ENCODE measurements at places on chromosomes 4 and X.

- no peak for DNase-seq
Observed at GRCh38 chr4:2638730-2639129, 102.3 kb downstream of the FAM193A start.

DNA sequence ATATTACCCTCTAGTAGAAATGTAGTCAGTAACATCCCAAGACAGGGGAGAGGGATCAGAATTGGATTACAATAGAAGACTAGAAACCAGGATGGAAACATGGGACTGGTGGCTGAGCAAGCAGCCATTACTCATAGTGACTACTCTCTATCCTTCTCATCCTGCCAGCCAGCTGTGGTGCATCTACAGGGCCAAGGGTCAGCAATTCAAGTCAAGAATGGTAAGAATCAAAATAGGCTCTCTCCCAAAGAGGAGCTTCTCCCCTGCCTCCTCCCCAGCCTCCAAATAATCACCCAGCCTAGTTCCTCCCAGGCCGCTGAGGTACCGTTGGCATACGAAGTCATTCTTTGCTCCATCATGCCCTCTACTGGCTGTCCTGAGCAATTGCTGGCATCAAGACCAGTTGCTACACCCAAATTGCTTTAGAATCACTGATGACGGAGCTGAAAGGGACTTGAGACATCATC, 19.4 kb downstream of the AWAT2 start:
- DNase-seq, result peak; percentile 61

DNA sequence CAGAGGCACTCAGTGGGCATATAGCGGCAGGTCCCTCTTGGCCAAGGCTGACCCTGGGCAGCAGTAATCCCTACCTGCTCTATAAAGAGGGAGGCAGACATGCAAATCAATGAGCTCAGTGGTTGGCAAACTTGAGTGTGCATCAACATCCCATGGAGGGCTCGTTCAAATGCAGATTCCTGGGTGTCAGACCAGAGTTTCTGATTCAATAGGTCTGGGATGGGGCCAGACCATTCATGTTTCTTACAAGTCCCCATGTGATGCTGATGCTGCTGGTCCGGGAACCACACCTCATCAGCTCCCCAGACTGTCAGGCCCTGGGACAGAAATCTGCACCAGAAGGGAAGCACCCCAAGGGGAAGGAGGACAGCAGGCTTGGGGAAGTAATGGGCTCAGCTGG, 38.9 kb upstream of the HMGB3 start:
- DNase-seq, result no peak

GRCh38 chr4:100086766-100087431, 103.4 kb downstream of the DDIT4L start:
- no peak for DNase-seq

DNA sequence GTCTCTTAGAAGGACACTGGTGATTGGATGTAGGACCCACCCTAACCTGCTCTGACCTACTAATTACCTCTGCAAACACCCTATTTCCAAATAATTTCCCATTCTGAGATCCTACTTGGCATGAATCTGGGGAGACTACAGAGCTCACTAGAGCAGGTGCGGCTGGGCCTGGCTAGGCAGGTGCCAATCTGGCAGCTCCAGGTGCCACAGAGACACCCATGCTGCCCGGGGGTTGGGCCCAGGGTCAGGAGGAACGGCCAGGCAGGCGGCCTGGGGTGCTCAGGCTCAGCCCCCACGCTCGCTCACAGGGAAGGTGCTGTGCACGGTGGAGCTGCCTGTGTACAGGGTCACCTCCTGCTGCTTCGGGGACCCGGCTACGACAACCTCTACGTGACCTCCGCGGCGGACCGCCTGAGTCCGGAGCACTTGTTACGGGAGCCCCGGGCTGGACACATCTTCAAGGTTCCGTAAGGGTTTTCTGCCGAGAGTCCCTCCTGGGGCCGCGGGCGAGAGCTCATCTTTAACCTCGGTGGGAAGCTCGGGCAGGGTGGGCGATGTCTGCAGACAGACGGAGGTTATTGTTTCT, 26.5 kb upstream of the PLCXD1 start:
- no peak for DNase-seq

DNA sequence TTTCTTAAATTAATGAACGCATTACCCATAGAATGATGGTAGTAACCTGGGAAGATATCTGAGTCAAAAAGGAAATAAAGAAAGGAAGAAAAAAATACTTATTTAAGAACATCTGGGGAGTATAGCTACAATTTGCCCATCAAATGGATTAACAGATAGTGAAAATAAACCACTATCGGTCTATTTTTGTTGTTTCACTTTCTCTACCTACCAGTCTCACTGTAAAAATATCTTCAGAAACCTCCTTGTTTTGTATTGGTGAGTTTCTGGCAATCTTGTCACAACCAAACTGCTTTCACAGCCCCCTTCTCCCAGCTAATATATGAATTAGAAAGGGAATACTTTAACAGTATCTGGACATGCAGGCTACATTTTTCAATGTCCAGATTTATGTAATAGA, 783.5 kb downstream of the STPG2 start:
- no peak for DNase-seq

DNA sequence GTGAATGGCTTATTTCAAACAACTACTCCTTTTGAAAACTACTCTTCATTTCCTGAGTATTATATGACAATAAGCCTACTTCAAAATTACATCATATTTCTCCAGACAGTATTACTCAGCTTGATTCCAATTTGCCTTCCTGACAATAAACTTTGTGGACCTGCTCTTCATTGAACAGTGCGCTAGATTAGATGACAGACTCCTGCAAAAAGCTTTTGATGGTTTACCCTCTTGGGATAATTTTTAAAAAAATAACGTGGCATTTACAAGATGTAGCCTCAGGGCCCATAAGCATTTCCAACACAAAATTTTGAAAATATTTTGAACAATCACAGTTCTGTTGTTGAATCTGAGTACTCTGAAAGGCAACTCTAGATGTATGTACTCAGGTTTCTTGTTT, 25.9 kb downstream of the MGAT4D start:
- no peak for DNase-seq

DNA sequence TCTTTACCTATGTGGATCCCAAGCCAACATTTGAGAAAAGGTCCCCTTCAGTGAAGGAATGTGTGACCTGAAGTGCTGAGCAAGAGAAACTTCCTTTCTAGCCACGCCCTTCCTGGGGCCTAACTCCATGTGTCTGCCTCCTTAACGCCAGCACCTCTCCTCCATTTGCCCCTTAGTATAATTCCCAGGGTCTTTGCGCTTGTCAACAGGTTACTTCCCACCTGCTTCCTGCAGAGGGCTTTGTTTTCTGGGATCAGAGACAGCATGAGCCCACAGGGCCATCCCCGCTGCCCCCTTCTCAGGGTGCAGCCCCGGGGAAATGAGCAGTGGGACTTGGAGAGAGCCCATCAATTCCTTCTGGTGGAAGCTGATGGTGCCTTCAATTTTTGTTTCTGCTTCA, 45.9 kb upstream of the DRD5 start:
- no peak for DNase-seq

GRCh38 chrX:18899796-18900380, 84.0 kb downstream of the PHKA2 start:
- peak; percentile 48 for DNase-seq

- no peak for DNase-seq
Observed at GRCh38 chrX:39367416-39367815, 566.2 kb downstream of the MID1IP1 start.

GRCh38 chrX:149199734-149200133, 305.4 kb downstream of the IDS start:
- DNase-seq, result no peak

DNA sequence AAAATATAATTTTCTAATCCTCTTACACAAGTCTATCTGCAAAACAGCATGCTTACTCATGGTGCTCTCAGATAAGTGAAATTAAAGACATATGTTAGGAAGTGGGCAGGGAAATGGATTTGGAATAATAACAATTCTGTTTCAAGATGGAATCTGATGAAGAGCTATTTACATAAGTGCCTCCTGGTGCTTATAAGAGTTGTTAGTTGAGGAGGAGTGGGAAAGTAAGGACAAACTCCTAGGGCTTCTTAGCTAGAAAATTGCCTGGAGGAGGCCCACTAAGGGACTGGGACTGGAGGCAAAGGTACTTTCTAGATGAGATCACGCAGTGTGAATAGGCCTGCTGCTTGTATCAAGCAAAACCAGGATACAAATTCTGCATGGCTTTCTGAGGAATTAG, 939.8 kb downstream of the GLUD2 start:
- no peak for DNase-seq

DNA sequence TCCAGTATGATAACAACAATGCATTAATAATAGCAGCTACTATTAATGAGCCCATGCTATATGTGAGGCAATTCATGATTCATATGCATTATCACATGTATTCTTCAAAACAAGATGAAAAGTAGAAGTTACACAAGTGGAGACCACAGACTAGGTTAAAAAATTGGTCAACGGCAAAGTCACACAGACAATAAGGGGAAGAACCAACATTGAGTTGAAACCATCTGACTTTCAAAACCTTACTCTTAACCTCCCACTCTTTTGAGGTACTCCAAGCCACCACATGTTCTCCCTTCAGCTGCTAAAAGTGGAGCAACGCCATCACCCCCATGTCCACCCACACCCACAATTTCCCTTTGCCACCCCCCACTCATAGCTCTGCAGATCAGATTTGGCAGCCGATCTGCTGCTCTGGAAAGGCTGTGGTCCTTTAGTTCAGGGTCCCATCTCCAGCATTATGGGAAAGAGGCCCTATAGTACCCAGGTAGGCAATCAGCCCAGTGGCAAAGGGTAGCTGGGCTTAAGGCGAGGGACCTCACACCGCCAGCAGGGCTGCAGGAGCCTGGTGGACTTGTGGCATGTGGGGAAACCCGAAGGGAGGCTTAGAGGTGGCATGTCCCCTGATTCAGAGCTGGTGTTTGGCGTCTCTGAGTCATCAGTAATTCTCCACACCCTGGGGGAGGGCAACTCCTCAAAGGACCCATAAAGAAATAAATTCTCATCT, 33.5 kb upstream of the CYBB start:
- DNase-seq, result no peak

GRCh38 chrX:21487832-21488231, 113.6 kb downstream of the CNKSR2 start:
- peak; percentile 76 for DNase-seq

DNA sequence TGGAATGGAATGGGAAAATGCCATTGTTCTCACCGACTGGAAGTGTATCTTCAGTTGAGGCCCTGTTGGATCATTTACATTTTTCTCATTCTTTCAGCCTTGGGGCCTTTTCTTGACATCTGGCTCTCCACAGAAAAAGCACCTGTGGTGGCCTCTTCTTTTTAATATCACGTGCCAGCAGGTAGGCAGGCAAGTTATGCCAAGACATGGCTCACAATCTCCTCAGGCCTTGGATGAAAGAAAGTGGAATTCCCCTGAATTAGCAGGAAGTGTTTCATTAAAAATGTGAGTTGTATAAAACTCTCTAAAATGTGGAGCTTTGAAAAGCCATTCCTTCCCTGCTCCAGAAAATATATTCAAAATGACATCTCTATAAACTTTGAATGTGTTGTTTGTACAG, 122.1 kb downstream of the FRAS1 start:
- DNase-seq, result no peak

DNA sequence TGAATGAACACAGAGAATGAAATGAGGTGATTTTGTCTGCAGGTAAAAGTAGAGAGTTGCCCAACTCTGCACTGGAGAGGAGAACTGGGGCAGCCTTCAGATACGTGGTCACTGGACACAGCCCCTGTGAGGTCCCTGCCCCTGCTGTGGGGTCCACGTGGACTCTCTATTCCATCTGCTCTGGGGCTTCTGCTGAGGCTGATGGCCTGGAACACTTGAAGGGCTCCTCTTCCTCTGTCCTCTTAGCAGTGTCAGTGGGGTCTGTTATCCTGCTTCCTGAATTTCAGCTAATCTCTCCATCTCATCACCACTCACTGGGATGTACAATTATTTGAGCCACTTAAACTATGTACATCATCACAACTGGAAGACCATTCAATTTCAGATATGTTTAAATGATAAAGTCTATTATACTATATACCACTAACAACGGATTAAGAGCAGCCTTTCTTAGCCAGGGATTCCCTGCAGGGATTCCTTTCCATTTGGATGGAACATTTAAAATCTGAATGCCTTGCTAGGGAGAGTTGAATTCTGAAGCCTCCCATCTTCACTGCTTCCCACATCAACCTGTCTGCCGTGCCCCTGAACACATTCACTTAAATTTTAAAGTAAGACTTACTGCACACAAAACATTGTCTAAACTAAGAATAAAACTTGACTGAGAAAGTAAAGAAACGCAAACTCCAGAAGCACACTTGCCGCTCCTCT, 74.0 kb downstream of the CC2D2A start:
- no peak for DNase-seq

DNA sequence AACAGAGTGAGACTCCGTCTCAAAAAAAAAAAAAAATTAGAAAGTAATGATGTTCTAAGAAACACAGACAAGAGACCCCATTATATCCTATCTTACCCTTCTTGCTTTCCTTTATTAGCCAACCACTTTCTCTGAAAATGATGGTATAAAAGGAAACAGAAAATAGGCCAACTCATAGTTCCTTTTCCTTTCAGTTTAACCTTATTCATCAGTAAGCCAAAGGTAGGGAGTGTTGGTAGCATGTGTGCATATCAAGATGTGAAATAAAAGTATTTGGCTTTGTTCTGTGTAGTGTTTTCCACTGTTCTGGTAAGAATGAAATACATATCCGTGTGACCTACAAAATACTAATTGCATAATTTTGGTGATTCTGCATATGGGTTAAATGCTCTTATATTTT, 266.6 kb downstream of the ZNF674 start:
- DNase-seq, result no peak

DNA sequence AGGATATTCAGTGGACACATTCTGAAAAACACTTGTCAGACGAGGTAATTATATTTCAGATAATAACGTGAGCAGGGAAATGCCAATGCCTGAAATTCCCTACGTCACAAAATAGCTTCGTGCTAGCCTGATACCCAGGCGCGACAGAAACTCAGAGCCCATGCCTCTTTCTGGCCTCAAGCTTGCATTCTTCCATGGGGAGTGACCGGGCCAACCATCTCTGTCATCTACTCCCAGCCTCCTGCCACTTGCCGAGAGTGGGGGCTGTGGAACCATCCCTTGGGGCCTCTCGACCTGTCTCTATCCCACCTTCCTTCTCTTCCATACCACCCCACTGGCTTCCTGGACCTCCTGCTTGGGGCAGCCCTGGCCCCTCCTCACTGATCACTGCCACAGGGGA, 34.5 kb upstream of the CDKN2AIP start:
- no peak for DNase-seq

GRCh38 chrX:124228849-124229248, 103.6 kb upstream of the TEX13D start:
- no peak for DNase-seq

DNA sequence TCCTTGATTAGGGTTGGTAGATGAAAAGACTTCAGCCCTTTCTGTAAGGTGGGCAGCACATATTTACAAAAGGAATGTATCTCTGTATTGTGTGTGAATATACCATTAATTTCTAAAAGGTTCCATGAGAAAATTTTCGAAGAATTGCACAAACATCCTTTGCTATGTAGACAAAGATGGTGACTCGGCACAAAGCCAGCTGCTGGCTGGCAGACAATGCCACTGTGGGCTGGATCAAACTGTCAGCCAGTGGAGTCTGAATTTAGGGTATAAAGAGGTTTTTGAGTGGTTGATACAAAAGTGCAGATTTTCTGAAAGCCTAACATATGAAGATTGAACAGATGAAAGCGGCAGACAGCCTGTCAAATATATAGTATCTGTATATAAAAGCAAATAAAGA, 5.6 kb upstream of the TXK start:
- DNase-seq, result peak; percentile 60

GRCh38 chrX:131199091-131199490, 90.0 kb downstream of the IGSF1 start:
- no peak for DNase-seq

GRCh38 chr4:140654495-140654814, 85.7 kb upstream of the UCP1 start:
- DNase-seq, result no peak
